ENCODE measurements at places on chromosomes 5 and 9.

- DNase-seq, result no peak
Observed at GRCh38 chr5:133919148-133920136, 49.0 kb downstream of the C5orf15 start.

GRCh38 chr5:125408448-125409233 lies 662.2 kb upstream of the ZNF608 start:
- no peak for DNase-seq

- no peak for DNase-seq
Observed at GRCh38 chr5:1765141-1765879, 34.3 kb downstream of the MRPL36 start.

DNA sequence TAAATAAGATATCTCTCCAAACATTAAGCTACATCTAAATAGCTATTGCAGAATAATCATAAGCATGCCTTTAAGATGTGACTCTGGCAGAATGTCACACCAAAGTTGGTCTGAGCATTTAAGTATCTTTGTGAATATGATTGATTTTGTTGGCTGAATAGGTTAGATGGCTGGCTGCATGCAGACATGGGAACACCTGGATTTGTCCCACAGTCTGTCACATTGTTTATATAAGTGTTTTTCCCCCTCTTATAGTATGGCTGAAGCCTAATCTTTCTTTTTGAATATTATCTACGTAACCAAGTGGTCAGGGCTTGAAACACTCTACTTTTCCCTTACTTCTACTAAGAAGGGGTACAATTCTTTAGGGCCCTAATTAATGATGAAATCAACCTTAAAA lies 36.2 kb downstream of the PCSK1 start:
- DNase-seq, result no peak

DNA sequence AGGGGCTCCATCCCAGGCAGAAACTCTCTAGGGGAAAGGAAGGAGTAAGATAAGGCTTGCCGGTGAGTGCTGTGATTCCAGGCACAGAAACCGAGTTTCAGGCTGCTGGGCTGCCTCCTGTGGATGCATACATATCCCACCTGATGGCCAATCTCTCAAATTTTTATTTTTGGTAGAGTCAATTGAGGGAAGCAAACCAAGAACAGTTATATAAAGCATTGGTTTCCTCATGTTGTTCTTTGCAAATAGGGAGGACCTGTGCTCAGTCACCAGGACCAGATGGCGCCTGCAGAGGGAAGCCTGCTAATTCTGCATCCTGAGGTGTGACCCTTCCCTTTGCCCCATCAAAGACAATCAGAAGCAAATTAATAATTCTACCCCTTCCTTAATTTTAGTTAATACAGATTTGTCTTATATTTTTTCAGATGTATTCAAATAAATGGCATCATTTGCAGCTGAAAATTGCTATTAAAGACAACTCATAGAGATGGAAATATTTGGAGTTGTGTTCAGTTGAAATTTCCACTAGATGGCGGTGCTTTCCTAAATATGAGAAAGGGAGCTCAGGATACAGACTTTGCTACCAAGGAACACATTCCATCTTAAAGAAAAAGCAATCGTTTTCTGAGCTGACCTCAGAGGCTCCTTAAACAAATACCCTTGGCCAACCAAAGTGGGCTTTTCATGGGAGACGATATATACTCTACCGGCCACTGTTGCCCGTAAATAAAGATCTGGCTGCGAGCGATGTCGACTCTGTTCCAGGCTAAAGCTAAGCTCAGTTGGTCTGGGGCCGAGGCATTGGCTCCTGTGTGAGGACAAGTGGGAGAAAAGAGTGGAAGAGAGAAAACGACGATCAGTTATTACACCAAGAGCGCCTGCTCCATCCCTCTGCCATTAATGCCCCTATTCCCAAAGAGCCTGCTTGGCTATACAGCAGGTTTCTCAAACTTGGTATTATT lies 225.7 kb upstream of the KLF9 start:
- DNase-seq, result peak; percentile 32

GRCh38 chr5:163562071-163562470 lies 56.7 kb downstream of the MAT2B start:
- DNase-seq, result no peak

DNA sequence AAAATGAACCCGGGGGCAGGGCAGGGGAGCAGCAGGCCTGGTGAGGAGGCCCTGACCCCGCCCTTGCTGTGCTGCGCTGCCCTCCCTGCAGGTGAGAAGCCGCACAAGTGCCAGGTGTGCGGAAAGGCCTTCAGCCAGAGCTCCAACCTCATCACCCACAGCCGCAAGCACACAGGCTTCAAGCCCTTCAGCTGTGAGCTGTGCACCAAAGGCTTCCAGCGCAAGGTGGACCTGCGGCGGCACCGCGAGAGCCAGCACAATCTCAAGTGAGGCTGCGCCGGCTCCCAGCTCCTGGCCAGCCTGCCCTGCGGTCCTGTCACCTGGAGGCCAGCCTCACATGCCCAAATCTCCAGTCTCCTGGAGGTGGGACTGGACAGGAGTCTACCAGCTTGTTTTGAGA lies 12.3 kb downstream of the GFI1B start:
- no peak for DNase-seq

DNA sequence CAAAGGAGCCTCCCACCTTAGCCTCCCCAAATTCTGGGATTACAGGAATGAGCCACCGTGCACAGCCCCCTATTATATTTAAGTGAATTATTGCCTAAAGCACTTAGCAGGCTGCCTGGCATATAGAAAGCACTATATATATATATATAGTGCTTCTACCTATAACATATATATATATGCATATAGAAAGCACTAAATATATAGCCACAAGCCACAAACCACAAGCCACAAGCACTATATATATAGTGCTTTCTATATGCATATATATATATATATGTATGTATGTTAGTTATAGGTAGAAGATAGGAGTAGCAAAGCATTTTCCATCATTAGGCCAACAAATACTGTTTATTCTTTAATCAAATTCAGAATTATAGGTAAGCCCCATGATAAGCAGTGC lies 185.8 kb downstream of the CWC27 start:
- DNase-seq, result no peak

GRCh38 chr5:136901-137300 lies 44.9 kb downstream of the PLEKHG4B start:
- DNase-seq, result no peak

- DNase-seq, result no peak
Observed at GRCh38 chr5:51986733-51987132, 603.5 kb downstream of the ISL1 start.

DNA sequence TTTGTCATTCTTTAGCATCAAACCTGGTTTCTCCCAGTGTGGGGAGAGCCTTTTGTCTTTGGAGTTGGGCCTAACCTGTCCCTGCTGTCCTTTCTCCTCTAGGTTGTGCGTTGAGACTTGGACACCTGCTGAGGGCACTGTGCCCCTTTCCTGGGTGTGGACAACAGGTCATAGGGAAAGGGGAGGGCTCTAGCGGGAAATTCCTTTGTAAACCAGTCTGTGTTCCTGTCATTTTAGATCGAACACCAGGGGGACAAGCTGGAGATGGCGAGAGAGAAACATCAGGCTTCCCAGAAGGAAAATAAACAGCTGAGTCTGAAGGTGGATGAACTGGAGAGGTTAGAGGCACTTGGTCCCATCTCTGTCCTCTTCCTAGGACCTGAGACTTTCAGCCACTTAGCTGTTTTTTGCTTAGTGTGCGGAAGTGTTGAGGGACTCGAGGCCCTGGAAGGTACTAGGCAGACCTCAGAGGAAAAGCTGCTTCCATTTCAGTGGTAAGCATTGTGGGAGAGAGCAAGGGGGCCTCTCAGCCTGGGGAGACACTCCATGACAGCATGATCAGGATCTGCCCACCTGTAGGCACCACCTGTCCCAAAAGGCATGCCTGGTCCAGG lies 8.6 kb upstream of the GLE1 start:
- DNase-seq, result no peak

DNA sequence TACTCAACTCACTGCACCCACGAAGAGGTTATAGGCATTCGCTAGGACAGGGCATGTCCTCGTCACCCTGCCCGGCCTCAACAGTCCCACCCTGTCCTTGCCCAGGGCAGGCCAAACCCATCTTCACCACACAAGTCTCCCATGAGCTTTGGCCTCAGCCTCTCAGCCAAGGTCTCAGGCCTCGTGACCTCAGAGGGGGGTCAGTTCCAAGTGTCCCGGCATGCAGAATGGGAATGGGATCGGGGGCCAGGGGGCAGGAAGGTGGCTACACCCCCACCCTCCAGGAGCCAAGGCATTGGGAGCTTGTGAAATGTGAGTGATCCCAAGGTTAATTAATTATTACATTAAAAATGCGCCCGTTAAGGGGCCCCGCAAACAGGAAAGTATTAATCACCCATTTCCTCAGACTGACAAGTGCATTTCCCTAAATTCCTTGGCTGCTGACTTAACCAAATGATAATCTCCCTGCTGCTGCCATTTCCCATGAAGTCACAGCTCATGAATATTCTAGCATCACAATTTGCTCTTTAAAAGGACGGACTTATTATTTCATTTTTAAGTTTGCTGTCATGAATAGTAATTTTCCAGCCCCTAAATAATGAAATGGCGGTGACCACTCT lies 8.0 kb upstream of the UBAC1 start:
- DNase-seq, result no peak

- DNase-seq, result no peak
Observed at GRCh38 chr9:122797316-122798063, 2.4 kb upstream of the OR1K1 start.

- no peak for DNase-seq
Observed at GRCh38 chr5:171599411-171599810, 180.0 kb downstream of the FGF18 start.

DNA sequence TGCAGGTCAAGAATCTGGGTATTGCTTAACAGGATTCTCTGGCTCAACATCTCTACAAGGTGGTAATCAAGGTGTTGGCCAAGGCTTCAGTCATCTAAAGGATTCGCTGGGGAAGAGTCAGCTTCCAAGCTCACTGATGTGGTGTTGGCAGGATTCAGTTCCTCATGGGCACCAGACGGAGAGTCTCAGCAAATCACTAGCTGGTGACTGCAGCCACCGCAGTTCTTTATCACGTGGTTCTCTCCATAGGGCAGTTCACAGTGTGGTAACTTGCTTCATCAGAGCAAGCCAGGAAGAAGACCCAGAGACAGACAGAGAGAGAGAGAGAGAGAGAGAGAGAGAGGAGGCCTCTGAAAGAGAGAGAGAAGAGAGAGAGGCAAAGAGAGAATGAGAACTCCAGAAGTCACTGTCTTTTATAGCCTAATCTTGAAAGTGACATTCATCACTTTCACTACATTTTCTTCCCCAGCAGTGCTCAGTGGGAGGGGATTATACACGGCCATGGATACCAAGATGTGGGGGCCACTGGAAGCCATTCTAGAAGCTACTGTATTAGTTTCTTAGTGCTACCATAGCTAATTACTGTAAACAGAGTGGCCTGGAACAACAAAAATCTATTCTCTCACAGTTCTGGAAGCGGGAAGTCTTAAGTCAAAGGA lies 109.2 kb upstream of the SMIM23 start:
- no peak for DNase-seq

DNA sequence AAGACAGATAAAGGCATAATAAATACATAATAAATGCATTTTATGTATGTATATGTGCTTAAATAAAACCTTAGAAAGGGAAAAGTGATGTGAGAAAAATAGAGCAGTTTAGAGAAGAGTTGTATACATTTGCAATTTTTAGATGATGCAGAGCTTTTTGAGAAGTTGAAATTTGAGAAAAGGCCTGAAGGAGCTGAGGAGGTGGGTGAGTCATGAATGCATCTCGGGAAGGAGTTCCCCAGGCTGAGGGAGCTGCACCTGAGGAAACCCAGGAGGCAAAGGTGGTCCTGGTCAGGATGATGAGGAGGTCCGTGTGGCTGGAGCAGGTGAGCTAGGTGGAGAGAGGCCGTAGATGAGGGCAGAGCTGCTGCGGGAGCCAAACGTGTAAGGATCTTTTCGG lies 17.4 kb upstream of the CD180 start:
- no peak for DNase-seq

GRCh38 chr9:131403493-131403773 lies 9.5 kb downstream of the PRRC2B start:
- no peak for DNase-seq

GRCh38 chr9:37551888-37552287 lies 24.3 kb downstream of the FBXO10 start:
- no peak for DNase-seq

- DNase-seq, result no peak
Observed at GRCh38 chr9:135443797-135444425, 35.7 kb upstream of the PPP1R26 start.

DNA sequence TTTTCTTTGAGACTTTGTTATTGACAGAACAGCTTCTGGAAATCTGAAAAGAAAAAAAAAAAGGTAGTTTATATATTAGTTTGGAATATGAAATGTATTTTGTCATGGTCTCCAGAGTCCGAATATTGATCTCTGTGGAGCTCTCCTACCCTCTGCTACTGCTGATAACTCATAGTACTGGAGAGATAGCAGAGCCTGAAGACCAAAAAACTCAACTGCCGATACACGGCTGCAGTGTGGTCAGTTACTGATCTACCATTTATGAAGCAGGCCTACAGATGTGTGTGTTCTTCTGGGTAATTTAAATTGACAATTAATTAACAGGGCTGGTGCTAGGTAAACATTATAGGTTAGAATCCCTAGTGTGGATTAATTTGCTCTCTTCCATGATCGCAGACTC lies 3.8 kb upstream of the FAM120A start:
- no peak for DNase-seq

- DNase-seq, result no peak
Observed at GRCh38 chr5:53109056-53109442, 508 bp downstream of the MOCS2 start.

- no peak for DNase-seq
Observed at GRCh38 chr5:179375236-179375685, 30.0 kb upstream of the ADAMTS2 start.

- no peak for DNase-seq
Observed at GRCh38 chr5:65952259-65952658, 25.9 kb downstream of the ERBIN start.

- no peak for DNase-seq
Observed at GRCh38 chr5:32668552-32668951, 42.6 kb upstream of the NPR3 start.

DNA sequence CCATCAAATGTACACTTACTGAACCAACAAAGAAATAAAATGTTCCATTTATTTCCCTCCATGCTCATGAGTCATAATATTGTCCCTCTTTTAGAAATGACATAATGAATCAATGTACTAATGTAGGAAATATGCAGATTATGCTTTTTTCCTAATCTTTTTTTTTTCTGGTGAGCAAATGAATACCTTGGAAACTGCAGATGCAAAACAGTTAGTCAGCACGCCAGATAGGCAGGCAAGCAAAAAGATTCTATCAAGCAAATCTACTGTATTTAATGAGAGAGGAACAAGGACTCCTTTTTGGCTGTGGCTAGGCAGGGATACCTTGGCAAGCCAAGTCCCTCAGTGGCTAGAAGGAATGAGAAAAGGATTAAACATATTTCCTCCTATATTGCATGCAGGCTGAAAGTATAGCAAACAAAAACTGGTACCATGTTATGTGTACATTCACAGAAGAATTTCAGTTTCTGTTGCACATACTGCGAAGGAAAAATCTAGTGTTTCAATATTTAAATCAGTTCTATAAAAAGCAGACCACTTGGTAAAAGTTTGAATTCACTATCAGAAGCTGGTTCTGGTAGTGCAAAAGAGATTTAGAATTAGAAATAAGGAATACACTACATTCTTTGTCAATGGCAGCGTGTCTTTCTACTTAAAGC lies 605.4 kb downstream of the TLE1 start:
- DNase-seq, result no peak

- no peak for DNase-seq
Observed at GRCh38 chr5:40762705-40763104, 6.9 kb upstream of the TTC33 start.

GRCh38 chr5:154087260-154087659 lies 48.5 kb downstream of the MFAP3 start:
- DNase-seq, result no peak

GRCh38 chr5:133062276-133062675 lies 10.5 kb downstream of the HSPA4 start:
- DNase-seq, result no peak

GRCh38 chr5:1754531-1755220 lies 45.0 kb downstream of the MRPL36 start:
- no peak for DNase-seq
